ENCODE measurements at places on chromosomes 2 and 18. TPM values are rescaled to one million over a fixed set of nuclear protein-coding genes. Genes with fewer than 3 reads are reported as not detected.

DNA sequence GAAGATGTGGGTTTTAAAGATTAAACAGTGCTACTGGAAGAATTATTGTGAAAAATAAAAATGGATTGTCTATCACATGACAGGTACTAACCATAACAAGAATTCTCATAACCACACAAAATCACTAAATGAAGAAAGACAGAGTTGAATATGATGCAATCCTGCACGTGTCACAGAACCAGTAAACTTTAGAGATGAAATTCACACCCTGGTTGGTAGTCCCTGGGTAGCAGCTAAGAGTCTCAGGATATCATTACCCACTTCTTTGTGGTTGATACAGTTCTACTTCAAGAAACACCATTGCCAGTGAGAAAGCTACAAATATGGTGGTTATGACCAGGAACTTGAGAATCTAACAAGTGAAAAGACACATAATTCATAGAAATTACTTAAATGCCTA lies 450.2 kb downstream of the ERBB4 start:
- no peak for DNase-seq

ACVR1C gene
- polyA plus RNA-seq: 0.61 TPM

DNA sequence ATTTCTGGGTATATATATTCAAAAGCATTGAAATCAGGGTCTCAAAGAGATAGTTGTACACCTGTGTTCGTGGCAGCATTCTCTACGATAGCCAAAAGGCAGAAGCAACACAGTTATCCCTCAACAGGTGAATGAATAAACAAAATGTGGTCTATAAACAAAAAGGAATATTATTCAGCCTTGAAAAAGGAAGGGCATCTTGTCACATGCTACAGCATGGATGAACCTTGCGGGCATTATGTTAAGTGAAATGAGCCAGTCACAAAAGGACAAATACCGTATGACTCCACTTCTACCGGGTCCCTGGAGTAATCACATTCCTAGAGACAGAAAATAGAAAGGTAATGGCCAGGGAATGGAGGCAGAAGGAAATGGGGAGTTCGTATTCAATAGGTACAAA lies 228.8 kb downstream of the SH3BP4 start:
- no peak for DNase-seq

- DNase-seq: no peak
Observed at GRCh38 chr2:62370321-62371250, 135.4 kb downstream of the TMEM17 start.

GRCh38 chr2:136376798-136377211 lies 258.9 kb upstream of the CXCR4 start:
- DNase-seq: no peak

ILKAP gene
- polyA plus RNA-seq: 35.9 TPM

DNA sequence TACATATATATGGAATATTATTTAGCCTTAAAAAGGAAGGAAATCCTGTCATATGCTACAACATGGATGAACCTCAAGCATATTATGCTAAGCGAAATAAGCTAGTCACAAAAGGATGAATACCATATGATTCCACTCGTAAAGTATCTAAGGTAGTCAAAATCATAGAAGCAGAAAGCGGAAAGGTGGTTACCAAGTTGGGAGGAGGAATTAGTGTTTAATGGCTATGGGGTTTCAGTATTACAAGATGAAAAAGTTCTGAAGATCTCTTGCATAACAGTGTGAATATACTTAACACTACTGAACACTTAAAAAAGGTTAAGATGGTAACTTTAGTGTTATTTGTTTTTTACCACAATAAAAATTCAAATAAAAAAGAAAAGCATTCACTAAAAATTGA lies 99.0 kb downstream of the MGAT5 start:
- DNase-seq: no peak

DNA sequence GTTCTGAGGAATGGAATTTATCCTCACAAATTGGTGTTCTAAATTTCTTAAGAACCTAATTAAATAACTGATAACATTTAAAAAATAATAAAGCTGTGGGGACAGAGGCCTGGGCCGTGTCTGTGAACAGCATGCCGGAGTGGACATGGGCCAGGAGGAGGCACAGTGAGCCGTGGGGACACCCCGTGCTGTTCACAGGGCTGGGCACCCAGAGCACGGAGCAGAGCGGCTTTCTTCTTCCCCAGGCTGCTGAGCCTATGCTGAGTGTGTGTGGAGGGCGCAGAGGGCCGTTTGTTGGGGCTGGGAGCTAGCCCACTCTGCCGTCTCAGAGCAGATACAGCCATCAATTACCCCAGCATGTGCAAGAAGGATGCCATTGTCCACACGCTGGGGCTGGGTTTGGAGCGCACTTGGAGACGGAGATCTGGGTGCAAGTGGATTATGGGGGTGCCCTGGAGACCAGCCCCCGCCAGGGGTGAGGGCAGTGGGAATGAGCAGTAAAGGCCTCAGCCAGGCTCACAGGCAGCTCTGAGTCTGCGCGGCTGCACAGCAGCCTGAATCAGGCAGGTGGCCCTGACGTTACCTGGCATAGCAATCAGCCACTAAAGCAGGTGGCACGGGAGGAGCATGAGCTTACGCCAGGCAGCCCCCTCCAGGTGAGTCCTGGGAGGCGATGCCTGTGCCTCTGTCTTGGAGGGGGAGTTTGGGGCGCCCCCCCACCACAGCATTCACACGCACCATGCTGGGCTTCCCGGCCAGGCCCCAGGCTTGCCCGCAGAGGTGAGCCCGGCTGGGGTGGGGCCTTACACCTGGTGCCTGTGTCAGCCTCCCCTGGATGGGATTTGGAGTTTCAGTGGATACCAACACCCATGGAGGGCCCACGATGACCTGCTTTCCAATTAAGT lies 52.1 kb upstream of the SLC66A3 start:
- DNase-seq: no peak

Data from GM23338 (cell line).